ENCODE measurements at places on chromosomes 11 and 22. TPM values are rescaled to one million over a fixed set of nuclear protein-coding genes. Genes with fewer than 3 reads are reported as not detected.

The P2RY2 gene
- not detected for total RNA-seq

The RIMBP3B gene
- total RNA-seq, result 0.80 TPM

DNA sequence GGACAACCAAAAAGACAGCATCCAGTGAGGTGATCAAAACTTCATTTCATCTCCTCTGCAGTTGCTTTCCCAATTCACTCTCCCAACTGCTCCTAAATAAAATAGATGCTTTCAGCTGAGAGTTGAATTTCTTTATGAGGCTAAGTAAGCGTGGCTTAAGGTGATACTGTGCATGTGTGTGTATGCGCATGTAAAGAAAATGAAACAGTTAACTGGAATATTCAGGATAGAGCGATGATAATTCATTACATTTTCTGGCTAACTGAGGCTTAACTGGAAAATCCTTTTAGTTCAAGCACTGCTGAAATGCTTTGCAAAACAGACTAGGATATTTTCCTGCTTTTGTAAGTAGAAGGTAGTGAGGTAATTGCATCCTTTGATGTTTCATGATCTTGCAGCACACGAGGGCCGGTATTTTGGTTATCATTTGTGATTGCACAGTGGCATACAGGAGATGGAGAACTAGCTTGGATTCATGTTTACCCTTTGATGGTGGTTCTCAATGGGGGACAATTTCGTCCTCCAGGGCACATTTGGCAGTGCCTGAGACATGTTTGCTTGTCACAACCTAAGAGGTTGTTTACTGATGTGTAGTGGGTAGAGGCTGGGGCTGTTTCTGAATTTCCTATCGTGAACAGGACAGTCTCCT, 71.2 kb downstream of the ZBTB16 start:
- DNase-seq, result no peak

- DNase-seq, result no peak
Observed at GRCh38 chr11:10908215-10908951, 50.5 kb upstream of the ZBED5 start.

DNA sequence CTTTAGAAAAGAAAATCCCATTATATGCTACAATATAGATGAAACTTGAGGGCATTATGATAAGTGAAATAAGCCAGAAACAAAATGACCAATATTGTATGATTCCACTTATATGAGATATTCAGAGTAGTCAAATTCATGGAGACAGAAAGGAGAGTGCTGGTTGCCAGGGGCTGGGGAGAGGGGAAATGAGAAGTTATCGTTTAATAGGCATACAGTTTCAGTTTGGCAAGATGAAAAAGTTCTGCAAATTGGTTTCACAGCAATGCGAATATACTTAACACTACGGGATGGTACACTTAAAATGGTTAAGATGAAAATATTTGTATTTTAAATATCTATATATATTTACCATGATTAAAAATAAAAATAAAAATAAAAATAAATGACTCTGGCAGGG, 31.1 kb upstream of the RDX start:
- no peak for DNase-seq

- no peak for DNase-seq
Observed at GRCh38 chr11:69204941-69205742, 49.4 kb downstream of the SMIM38 start.

- no peak for DNase-seq
Observed at GRCh38 chr11:133921513-133921912, 35.3 kb downstream of the IGSF9B start.

GRCh38 chr11:113894421-113894996, 10.1 kb upstream of the HTR3B start:
- no peak for DNase-seq

DNA sequence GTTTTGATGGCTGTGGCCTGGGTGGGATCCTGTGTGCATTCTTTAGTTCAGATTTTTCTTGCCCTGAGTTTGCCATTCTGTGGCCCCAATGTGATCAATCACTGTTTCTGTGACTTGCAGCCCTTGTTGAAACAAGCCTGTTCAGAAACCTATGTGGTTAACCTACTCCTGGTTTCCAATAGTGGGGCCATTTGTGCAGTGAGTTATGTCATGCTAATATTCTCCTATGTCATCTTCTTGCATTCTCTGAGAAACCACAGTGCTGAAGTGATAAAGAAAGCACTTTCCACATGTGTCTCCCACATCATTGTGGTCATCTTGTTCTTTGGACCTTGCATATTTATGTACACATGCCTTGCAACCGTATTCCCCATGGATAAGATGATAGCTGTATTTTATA, 620 bp downstream of the OR4C16 start:
- DNase-seq, result no peak

The ISX gene
- total RNA-seq, result not detected

- no peak for DNase-seq
Observed at GRCh38 chr22:26709617-26710390, 52.4 kb downstream of the MIAT start.

GRCh38 chr11:65501472-65502273, 2.8 kb downstream of the MALAT1 start:
- DNase-seq, result no peak

DNA sequence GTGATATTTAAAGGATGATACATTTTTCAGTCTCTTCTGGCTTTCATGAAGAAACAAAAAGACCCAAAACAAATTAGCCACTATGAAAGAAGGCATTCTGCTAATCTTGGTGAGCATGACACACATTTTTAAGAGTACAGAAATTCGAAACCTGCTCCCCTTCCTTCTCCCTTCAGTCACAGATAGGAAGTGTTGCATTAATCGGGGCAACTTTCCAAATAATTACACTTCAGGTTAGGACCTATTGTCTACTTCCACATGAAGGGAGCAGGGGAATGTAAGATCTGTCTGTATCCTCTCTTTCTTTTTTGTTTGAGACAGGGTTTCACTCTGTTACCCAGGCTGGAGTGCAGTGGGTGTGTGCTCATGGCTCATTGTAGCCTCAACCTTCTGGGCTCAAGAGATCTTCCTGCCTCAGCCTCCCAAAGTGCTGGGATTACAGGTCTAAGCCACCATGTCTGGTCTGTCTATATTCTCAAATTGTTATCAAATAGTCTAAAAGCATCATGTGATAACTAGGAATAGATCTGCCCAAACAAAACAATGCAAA, 45.8 kb downstream of the NCAM1 start:
- DNase-seq, result no peak

GRCh38 chr11:68449951-68450350, 10.6 kb upstream of the PPP6R3 start:
- no peak for DNase-seq

The AMPD3 gene
- 24.9 TPM for total RNA-seq

GRCh38 chr11:46674463-46675287, 25.7 kb downstream of the ARHGAP1 start:
- peak; percentile 9 for DNase-seq

The IGLL1 gene
- not detected for total RNA-seq

All from naive thymus-derived CD8-positive, alpha-beta T cell (primary cell).